Tongue (tissue), 3 donors: ENCODE measurements at places on chromosomes 6 and 20. TPM values are rescaled to one million over a fixed set of nuclear protein-coding genes. Genes with fewer than 3 reads are reported as not detected.

- no peak for DNase-seq
Measured at GRCh38 chr20:56809668-56810067, 180.6 kb downstream of the TFAP2C start.

The HS3ST5 gene
- total RNA-seq = 0.21 TPM

GRCh38 chr20:36493051-36493800 lies 48.1 kb upstream of the MYL9 start:
- DNase-seq = no peak

DNA sequence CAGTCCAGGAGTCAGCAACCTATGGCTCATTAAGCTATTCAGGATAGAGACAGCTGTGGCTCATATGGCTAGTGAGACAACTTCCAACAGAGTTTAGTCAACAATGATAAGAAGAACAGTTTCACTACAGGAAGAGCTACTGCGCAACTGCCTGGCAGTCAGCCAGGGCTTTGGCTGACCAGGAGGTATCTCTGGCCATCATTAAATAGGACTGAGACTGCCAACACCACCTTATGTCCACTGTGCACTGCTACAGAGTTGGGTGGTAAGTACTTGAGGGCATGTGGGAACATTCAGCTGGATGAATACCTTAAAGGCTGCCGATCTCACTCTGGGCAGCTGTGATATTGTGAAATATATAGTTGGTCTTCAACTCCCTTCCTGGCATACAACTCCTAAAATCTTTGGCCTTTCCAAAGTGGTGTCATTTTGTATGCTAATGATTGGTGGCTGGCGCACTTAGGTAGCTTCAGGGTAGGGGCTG lies 52.2 kb upstream of the FAM83C start:
- DNase-seq = no peak

DNA sequence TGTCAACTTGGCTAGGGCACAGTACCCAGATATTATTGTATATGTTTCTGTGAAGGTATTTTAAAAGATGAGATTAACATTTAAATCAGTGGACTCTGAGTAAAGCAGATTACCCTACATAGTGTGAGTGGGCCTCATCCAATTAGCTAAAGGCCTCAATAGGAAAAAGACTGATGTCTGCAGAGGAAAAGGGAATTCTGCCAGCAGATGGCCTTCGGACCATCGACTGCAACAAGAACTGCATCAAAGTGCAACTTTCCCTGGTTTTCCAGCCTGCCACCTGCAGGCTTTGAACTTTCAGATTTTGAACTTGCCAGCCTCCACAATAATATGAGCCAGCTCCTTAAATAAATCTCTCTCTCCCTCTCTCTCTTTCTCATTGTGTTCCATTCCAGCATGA lies 80.5 kb downstream of the IMPG1 start:
- no peak for DNase-seq

- DNase-seq = no peak
Measured at GRCh38 chr6:90461383-90461782, 125.5 kb downstream of the MAP3K7 start.

GRCh38 chr6:153873541-153873940 lies 165.5 kb upstream of the OPRM1 start:
- DNase-seq = no peak

- DNase-seq = no peak
Measured at GRCh38 chr20:51660672-51661608, 107.2 kb downstream of the ATP9A start.

The STMN3 gene
- total RNA-seq = 15.6 TPM

DNA sequence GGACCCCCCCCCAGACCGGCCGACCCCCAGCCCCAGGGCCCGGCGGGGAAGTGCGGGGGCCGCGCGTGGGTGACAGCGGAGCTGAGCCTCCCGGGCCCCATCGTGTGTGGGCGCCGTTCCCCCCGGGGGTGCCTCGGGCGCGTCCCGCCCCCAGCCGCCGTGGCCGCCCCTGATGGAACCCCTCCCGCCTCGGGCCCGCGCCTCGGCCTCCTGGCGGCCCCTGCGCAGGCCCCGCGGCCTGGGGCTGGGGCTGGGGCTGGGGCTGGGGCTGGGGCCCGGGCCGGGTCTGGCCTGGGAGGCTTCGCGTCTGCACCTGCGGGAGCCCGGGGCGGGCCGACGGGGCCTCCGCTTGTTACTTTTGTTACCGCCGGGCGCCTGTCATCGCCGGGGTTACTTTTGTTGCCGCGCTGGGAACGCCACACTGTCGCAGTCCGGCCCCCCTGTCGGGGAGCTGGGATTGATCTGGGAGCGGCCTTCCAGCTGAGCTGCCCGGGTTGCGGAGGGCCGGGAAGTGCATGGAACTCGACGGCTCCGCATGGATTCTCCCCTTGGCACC lies 598 bp downstream of the OGFR start:
- DNase-seq = peak; percentile 40

GRCh38 chr6:161434921-161435747 lies 161.3 kb upstream of the AGPAT4 start:
- DNase-seq = peak; percentile 74

DNA sequence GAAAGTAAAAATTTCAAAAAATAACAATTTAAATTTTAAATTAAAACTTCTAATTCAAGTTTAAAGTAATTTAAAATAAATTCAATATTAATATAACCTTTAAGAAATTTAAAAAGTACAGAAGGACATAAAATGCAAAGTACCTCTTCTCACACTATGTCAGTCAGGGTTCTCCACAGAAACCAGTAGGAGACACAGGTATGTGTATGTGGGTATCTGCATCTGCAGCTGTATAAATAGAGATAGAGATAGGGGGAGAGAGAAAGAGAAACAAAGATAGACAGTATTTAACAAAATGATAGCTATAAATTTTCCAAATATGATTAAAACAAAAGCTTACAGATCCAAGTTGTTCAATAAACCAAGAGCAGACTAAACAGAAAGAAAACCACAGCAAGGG lies 190.8 kb downstream of the ERMARD start:
- DNase-seq = no peak

The HUS1B gene
- 0.92 TPM for total RNA-seq

The BACH2 gene
- 8.3 TPM for total RNA-seq

- peak; percentile 14 for DNase-seq
Measured at GRCh38 chr6:156163311-156163710, 613.9 kb upstream of the ARID1B start.

- no peak for DNase-seq
Measured at GRCh38 chr6:99587792-99588191, 18.8 kb upstream of the PRDM13 start.

DNA sequence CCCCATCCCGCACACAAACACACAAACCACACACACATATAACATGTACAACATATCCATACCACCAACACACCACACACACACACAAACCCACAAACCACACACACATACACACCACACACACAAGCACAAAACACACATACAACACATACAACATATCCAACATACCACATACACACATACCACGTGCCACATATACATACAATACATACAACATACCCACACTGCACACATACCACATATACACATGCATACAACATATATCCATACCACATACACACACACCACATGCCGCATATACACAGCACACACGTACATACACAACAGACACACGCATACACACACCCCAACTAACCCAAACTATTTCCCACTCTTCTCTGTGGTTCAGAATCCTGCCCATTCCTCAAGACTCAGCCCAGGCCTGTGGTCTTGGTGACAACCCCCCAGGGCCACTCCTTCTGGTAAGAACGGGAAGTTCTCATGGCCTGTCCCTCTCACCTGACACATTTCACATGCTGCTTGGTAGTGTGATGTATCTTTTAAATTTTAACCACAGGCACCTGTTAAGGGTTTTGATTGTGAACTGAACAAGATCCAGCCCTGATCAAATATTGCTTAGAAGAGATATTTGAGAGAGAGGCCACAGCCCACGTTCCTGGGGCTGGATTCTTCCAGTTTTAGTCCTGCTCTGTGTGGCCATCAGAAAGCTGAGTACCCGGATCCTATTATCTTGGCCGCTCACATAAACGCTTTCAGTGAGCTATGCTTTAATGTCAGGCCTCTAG lies 55.9 kb upstream of the KCNK16 start:
- DNase-seq = no peak

GRCh38 chr20:58553841-58554240 lies 38.6 kb upstream of the APCDD1L start:
- DNase-seq = peak; percentile 94

GRCh38 chr6:129766959-129767728 lies 57.2 kb upstream of the ARHGAP18 start:
- DNase-seq = peak; percentile 91

The CST2 gene
- total RNA-seq = not detected

The TXNDC5 gene
- total RNA-seq = 156 TPM

GRCh38 chr20:973785-974194 lies 28.3 kb downstream of the RSPO4 start:
- peak; percentile 10 for DNase-seq

DNA sequence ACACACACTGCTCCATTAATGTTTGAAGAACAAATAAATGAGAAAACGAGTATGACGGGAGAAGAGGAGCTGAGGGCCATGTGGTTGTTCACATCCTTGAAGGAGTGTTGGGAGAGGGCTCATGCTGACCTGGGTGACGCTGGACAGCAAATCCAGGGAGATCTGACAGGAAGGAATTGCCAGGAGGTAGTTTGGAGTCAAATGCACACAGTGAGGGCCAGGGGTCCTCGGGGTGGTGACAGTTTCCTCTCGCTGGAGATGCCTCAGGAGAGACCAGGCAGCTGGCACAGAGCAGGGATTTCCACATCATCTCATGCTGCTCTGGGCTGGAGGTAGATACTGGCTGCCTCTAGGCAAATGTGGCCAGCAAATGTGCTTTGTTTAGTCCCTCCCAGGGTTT lies 2.0 kb upstream of the TMEM181 start:
- no peak for DNase-seq

GRCh38 chr20:32400476-32400875 lies 42.3 kb downstream of the ASXL1 start:
- DNase-seq = no peak

DNA sequence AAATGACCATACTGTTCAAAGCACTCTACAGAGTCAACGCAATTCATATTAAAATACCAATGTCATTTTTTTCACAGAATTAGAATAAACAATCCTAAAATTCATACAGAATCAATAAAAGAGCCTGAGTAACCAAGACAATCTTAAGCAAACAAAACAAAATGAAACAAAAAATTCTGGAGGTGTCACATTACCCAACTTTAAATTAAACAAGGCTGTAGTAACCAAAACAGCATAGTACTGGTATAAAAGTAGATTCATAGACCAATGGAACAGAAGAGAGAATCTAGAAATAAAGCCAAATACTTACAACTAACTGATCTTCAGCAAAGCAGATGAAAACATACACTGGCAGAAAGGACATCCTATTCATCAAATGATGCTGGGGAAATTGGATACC lies 346.9 kb upstream of the JAG1 start:
- DNase-seq = no peak

The KCNK15 gene
- 0.41 TPM for total RNA-seq

The TMEM170B gene
- 11.3 TPM for total RNA-seq

GRCh38 chr6:35154262-35154661 lies 13.1 kb upstream of the TCP11 start:
- no peak for DNase-seq

GRCh38 chr6:20931772-20932171 lies 397.5 kb downstream of the CDKAL1 start:
- no peak for DNase-seq

DNA sequence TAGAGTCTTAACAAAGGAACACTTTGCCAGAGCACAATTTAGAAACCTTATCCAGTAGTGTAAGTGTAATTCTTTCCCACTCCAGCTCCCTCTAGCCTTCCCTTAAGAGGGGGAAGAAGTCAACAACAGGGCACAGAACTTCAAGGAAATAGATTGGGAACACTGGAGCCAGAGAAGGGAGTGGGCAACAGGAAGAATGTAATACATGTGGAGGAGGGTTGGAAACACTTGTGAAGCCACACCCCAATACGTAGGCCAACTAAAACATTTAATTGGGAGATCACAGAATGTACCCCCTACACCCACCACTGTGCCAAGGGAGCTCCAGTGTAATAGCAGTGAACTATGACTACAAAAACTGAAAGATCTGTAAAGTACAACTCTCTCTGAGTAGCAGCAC lies 735.7 kb upstream of the HS3ST5 start:
- DNase-seq = no peak

DNA sequence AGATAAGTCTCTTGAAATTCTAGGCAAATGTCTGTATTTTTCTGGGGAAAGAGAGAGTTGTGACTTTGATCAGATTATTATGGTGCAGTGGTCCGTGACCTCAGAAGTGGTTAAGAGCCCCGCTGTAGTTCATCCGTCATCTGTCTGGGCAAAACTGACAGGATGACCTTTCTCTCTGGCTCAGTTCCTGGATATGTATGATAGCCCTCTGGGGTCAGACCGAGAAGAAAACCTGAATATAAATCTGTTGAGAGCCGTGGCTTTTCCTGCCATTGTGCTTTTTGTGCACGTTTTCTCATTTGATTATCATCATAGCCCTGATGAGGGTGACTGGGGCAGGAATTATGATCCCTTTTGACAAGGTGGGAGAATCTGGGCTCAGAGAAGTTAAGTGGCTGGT lies 26.5 kb downstream of the GHRH start:
- no peak for DNase-seq

The MMP24 gene
- total RNA-seq = 0.10 TPM

The GNRH2 gene
- total RNA-seq = not detected

The TSBP1 gene
- total RNA-seq = not detected

The SPEF1 gene
- total RNA-seq = not detected
